ENCODE measurements at places on chromosomes 5 and 9.

- DNase-seq, result no peak
Observed at GRCh38 chr5:76811214-76811613, 7.6 kb upstream of the F2RL1 start.

DNA sequence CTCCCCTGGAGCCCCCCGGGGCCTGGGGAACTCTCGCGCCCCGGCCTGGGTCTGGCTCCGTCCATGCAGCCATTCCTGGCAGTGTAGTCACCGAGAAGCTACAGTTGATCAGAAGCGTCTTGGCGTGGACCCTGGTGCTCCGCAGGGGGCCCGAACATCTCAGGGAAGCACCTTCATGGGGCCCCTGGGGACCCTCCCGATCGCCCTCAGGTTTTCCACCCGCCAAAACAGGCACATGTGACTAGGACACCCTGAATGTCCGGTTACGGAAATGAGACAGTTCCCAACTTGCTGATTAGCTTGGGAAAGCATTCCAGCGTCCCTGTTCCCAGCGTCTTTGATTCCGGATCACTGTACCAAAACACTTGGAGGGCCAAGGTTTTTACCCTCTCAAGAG is 472 bp downstream of the FBXO4 start:
- no peak for DNase-seq

GRCh38 chr5:103117471-103117991 is 2.4 kb downstream of the GIN1 start:
- no peak for DNase-seq

DNA sequence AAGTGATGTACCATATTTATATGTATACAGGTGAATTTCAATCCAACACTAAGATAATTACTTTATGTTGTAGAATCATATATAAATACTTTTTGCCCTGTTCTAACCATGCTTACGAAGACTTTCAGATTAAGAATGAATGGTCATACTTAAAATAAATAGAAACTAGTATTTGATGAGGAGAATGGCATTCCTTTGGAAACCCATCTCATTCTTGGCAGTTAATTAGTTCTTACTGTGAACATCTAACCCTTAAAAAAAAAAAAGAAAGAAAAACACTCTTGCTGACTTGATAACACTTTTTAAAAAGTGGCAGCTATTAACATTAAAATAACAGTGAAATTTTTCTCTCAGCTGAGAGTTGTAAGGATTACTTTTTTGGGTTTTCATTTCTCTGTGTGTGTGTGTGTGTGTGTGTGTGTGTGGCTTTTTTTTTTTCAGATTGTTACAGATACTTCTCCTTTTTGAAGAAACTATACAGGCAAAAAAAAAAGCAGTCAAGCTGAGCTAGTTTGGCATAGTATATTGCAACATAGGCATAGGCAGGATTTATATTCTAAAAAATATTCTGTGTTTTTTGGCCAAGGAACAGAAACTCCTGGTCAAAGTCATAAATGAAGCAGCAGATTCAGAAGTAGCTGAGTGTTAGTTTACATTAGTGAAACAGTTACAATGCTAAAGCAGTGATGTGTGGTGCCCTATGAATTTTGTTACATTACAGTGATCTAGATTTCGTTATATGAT is 163.5 kb downstream of the CD180 start:
- DNase-seq, result no peak

GRCh38 chr9:119375892-119376291 is 6.7 kb upstream of the BRINP1 start:
- DNase-seq, result no peak

DNA sequence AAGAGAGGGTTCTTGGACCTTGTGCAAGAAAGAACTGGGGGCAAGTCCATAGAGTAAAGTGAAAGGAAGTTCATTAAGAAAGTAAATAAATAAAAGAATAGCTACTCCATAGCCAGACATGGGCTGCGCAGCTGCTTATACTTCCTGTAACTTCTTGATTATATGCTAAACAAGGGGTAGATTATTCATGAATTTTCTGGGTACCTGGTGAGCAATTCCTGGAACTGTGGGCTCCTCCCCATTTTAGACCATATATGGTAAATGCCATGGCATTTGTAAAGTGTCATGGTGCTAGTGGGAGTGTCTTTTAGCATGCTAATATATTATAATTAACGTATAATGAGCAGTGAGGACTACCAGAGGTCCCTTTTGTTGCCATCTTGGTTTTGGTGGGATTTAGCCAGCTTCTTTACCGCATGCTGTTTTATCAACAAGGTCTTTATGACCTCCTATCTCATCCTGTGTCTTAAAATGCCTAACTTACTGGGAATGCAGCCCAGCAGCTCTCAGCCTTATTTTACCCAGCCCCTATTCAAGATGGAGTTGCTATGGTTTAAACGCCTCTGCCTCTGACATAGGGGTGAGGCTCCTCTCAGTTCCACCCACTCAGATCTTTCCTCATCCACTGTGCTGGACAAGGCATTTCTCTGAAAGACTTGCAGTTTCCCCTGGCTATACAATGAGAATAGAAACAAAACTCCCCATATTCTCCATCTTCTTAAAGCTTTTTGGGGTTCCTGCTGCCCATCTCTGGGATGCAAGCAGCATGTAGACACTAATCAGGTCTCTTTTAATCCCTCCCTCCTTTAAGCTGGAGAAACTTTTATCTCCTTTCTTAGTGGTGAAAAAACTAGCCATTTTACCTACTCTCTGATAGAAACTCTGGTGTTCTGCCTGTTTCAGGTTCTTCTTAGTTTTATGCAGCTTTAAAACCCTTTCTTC is 91.2 kb downstream of the ARRDC3 start:
- DNase-seq, result no peak

DNA sequence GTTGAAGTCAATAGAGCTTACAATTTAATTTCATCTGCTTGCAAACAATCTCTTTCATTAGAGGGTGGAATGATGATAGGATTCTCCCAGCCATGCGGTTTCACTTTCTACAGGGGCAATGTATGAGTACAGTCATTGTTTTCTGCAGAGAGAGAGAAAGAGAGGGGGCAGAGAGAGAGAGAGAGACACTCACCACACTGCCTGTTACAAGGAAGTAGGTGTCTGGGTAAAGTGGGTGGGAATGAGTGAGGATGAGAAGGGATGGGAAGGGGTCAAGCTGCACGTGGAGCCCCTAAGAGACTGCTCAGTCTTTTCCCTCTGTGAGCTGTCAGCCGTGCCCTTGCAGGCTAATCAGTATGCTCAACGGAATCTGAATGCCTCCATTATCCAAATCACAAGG is 454.3 kb downstream of the KDM4C start:
- DNase-seq, result no peak

- no peak for DNase-seq
Observed at GRCh38 chr5:112708103-112708622, 29.5 kb upstream of the APC start.

All from GOT3 (cell line).